ENCODE measurements at places on chromosomes 16 and 17.
A peak's percentile ranks its signal among the peaks of the same experiment; 100 is the strongest.

DNA sequence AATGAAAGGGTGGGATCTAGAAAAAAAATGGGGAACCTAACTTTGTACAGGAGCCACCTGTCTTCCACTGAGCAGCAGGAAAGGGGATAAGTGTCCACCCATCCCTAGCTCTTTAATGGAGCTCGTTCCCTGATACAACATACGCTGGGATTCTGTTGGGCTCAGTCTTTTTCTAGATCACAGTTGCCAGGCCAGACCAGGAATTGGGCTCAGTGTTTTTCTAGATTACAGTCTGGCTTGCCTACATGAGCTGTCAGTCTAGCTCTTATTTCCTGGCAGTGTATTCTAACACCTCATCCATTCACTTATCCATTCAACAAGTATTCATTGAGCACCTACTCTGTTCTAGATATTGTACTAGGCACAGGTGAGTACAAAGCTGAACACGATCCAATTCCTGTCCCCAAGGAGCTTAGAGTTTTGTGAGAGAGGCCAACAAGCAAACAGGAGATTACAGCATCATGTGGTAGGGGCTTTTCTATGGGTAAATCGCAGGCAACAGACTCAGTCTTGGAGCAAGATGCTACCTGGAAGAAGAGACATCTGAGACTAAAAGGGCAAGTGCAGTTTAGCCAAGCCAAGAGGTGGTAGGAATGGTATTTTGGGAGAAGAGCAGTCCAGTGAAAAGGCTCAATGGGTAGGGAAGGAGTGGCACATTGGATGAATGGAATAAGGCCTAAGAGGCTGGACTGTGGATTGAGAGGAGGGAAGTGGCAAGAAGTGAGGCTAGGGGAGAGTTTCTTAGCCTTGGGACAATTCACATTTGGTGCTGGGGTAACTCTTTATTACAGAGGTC, 138.0 kb upstream of the HS3ST2 start:
- no peak for DNase-seq

DNA sequence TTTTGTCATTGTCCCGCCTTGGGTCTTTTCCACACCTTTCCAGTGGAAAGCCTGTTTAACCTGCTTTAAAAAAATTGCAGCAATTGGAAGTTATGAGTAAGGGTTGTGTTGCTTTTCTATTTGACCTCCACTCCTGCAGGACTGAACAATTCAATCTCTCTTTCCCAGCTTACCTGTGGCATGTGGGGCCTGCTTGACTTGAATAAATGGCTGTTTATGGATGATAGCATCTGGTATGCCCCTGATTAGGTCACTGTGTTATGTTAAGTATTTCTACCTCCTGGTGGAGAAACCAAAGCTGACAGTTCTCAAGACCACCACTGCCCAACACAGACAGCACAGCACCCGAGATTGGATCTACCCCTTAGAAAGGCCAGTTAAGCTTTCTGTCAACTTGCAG, 64.8 kb upstream of the NOG start:
- no peak for DNase-seq

DNA sequence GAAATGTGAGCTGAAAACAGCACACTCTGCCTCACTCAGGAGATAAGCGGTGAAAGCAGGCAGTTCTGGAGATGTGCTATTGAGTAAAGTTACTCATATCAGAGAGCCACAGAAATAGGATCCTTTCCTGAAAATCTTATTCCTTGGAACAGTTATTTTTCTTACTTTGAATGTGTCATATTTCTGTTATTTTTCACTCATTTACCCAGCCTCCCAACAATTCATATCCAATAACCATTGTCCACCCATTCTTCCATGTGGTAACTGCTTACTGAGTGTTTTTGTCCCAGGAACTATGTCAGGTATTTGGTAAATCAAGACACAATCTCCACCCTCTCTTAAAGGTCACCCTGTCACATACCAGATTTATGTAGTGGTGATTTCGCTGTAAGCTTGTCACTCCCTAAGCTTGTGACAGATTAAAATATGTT, 144.9 kb downstream of the PARN start:
- DNase-seq, result no peak

DNA sequence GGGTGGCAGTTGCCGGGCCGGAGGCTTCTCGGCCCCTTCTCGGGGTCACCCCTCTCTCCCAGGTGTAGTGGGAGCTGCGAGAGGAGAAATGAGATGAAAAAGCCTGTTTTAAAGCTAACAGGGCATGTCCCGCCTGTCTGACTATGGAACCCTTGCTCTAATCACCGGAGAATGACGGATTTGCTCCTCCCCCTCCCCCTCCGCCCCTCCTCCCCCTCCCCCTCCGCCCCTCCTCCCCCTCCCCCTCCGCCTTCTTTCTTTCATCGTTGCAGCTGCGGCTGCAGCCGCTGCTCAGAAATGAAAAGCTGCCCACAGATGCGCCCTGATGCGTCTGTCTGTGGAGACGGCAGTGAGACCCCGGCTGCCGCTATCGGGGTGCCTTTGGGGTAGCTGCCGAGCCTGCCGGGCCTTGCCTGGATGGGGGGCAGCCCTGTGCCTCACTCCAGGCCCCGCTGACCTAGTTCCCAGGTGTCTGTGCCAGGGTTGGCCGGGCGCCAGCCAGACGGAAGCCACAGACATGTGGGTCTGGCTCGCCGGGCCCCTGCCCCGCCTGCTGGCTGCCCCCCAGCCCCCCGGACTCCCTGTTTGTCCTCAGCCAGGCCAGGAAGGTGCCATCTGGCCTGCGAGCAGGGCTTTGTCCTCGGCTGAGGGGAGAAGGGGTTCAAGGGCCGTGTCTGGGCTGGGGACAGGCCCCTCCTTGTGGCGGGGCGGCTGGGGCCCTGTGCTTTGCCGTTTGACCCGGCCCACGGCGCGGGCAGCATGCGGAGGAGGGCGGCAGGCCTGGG, 37.7 kb downstream of the GINS2 start:
- no peak for DNase-seq

DNA sequence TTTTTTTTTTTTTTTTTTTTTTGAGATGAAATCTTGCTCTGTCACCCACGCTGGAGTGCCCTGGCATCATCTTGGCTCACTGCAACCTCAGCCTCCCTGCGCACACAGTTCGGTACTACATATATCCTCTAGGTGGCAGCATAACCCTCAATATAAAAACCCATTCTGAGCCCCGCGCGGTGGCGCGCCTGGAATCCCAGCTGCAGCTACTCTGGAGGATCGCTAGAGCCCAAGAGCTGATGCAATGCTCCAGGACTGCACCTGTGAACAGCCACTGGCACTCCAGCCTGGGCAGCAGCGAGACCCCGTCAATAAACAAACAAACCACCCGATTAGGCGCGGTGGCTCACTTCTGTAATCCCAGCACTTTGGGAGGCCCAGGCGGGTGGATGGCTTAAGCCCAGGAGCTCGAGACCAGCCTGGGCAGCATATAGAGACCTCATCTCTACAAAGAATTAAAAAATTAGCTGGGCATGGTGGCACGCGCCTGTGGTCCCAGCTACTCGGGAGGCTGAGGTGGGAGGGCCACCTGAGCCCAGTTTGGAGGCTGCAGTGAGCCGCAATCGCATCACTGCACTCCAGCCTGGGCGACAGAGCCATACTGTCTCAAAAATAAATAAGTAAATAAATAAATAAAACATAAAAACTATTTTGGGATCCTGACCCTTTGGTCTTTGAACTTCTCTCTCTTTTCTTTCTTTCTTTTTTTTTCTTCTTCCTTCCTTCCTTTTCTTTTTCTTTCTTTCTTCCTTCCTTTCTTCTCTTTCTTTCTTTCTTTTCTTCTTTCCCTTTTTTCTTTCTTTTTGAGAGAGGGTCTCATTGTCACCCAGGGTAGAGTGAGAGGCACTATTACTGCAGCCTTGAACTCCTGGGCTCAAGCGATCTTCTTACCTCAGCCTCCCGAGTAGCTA, 15.4 kb upstream of the AKAP10 start:
- peak; percentile 62 for DNase-seq

DNA sequence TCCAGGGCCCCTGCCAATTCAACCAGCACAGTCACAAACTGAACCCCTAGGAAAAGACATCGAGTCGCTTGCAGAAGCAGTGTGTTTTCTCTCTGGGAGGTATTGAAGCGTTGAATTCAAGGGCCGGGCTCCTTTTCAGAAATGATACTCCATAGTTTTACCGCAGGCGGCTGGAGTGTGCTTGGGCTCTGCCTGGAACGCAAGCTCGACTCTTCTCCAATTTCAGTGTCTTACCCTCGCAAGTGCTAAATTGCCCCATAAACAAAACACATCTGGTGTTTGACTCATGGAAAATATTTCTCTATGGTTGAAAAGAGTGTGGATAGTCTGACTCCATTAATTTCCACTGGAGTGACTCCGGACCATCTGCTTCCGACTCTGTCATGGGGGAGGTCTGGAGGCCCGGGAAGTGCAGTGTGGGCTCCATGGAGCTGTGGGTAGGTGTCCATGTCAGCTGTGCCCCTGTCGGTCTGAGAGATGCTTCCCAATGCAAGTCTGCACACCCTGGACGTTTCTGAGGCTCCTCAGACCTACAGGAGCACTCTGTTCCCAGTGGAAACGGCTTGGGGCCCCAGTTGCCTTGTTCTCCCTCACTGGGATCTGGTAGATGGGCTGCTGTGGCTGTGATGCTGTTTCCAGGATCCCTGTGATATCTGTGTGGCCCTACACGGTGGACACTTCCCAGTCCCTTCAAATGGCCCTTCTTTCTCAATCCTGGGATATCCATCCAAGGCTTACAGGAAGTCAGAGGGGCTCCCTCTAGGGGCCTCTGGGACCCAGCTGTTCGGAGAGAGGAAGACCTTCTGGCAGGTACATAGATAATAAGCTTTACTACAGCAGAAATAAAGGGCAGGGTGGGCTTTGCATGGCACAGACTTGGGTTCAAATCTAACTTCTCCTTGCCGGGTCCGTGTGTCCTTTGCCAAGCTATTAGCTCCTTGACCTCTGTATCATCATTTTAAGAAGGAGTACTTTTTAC, 119.8 kb upstream of the CDH13 start:
- DNase-seq, result no peak

DNA sequence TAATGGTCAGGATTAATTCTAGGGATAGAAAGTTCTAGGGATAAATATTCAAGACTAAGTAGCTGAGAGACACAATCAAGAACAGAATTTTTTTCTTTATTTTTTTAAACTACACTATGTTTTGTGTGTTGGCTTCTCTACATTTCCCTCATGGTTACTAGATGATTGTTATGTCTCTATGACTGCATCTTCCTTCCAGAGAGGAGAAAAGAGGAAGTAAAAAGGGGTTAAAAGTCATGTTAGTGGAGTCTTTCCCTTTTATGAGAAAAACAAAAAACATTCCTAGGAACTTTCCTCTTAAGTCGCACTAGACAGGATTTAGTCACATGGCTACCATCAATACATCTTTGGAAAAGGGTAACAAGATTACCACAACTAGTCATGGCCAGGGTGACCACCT, 375.0 kb downstream of the KCNJ2 start:
- no peak for DNase-seq

- no peak for DNase-seq
Measured at GRCh38 chr17:29388937-29389336, 1.2 kb upstream of the TAOK1 start.

DNA sequence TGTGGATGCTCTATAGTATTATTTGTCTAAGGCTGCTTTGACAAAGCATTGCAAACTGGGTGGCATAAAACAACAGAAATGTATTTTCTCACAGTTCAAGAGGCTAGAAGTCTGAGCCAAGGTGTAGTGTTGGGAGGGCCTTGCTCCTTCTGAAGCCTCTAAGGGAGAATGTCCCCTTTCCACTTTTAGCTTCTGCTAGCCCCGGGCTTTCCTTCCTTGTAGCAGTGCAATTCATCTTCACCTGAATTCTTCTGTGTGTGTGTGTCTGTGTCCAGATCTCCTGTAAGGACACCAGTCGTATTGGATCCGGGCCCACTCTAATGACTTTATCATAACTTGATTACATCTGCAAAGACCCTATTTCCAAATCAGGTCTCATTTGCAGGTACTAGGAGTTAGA, 18.1 kb downstream of the KCNJ16 start:
- no peak for DNase-seq

DNA sequence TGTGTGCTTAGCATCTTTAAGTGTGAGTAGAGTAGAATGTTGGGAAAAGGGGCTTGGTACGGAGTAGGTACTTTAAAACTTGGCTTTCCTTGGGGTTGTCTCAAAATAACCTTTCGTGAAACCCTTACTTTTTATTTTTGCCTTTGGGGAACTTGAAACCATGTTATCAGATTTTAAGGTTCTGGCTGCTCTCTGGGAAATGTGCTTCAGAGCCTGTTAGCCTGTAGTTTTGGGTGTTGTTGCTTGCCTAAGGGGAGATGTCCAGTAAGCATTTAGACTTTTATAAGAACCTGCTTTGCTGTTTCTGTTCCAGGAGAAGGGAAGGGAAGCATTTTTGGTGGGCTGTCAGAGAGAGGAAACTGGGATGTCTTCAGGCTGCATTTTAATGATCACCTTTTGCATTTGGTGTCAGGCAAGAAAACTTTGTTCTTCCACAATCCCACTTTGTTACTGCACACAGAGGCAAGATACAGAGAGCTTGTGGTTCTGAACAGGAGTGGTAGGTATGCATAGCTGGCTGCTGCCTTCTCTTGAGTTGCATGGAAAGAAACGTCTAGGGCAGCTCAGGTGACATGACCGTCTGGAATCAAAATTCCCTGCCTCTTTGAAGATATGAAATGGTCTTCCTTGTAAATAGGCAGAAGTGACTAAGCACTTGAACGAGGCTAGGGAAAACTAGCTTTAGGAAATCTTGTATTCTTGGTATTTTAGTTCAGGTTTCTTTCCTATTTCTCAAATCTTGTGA, 1.7 kb downstream of the RABEP1 start:
- no peak for DNase-seq

GRCh38 chr16:16861546-16861945, 482.6 kb downstream of the NPIPA7 start:
- no peak for DNase-seq

- no peak for DNase-seq
Measured at GRCh38 chr17:45848868-45849535, 4.3 kb downstream of the SPPL2C start.

DNA sequence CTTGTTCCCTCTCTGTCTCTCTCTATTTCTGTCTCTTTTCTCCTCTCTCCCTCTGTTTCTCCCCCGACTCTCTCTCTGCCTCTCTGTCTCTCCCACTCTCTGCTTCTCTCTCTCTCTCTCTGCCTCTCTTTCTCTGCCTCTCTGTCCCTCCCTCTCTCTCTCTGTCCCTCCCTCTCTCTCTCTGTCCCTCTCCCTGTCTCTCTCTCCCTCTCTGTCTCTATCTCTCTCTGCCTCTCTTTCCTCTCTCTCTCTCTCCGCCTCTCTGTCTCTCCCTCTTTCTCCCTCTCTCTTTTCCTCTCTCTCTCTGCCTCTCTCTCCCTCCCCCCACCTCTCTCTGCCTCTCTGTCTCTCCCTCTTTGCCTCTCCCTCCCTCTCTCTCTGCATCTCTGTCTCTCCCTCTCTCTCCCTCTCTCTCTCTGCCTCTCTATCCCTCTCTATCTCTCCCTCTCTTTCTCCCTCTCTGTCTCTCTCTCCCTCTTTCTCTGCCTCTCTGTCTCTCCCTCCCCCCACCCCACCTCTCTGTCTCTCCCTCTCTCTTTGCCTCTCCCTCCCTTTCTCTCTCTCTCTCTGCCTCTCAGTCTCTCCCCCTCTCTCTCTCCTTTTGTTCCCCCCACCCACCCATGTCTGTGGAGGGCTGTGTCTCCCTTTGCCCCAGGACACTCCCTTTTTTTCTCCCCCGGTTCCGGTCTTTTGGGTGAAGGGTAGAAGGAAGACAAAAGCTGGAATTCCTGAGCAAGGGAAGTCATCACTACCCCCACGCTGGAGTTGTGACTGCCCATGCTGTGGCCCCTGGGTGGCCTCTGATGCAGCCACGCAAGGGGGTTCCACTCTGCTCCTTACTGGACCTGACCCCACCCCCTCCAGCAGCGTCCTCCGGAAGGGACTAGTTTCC, 27.1 kb upstream of the MGAT5B start:
- DNase-seq, result no peak

Data from retinal pigment epithelial cell (primary cell).